ENCODE measurements at places on chromosomes 2 and 18.

- no peak for DNase-seq
These were observed 55.2 kb upstream of the LDLRAD4 start for GRCh38 chr18:13163167-13163927.

DNA sequence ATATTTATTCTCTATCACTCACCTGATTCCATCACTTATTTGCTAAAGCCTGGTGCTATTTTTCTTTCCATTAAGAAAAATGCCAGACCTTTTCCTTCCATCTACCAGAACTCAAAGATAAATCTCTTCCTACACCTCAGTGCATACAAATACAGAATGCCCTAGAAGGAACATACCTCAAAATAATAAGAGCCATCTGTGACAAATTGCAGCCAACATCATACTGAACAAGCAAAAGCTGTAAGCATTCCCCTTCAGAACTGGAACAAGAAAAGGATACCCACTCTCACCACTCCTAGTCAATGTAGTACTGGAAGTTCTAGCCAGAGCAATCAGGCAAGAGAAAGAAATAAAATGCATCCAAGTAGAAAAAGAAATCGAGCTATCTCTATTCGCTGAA is 315.9 kb upstream of the UBE2E3 start:
- DNase-seq: no peak

GRCh38 chr2:241940329-241940728 is 70.8 kb downstream of the RTP5 start:
- DNase-seq: no peak

DNA sequence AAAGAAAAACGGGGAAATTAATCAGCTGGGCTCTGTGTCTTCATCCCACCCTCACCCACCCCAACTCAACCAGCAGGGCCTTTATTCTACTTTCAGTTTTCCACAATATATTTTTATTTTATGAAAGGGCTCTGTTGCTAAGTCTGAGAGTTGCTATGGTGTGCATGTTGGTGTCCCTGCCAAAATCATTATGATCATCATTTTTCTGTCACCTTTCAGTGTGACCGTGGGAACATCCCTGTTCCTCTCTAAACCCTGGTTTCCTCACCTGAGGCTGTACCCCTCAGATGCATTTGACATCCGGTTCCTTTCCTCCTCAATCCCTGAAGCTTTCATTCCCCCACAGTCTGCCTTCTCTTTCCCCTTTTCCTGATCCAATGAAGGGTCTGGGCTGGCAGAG is 180.5 kb downstream of the ZFP36L2 start:
- DNase-seq: no peak

GRCh38 chr2:214542295-214542694 is 131.4 kb downstream of the VWC2L start:
- no peak for DNase-seq

- no peak for DNase-seq
These were observed 32.5 kb downstream of the DPP4 start for GRCh38 chr2:162041485-162041884.

GRCh38 chr2:160836755-160837154 is 323.5 kb upstream of the TANK start:
- DNase-seq: no peak

GRCh38 chr2:23380562-23381065 is 4.4 kb upstream of the KLHL29 start:
- no peak for DNase-seq

GRCh38 chr2:23655934-23656596 is 270.9 kb downstream of the ATAD2B start:
- DNase-seq: no peak

GRCh38 chr2:197838036-197838435 is 33.6 kb downstream of the PLCL1 start:
- DNase-seq: no peak

- DNase-seq: no peak
These were observed 174.5 kb upstream of the MGAT5 start for GRCh38 chr2:134079373-134079772.

DNA sequence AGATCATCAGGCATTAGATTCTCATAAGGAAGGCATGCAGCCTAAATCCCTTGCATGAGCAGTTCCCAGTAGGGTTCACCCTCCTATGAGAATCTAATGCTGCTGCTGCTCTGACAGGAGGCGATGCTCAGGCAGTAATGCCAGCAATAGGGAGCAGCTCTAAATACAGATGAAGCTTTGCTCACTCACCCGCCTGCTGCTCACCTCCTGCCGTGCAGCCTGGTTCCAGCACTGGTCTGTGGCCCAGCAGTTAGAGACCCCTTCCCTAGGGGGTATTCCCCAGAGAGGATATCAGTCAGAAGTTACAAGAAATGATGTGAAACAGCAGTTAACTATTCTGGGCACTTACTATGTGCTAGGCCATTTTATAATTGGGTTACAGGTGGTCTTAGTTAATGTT is 226.0 kb downstream of the KCNJ3 start:
- no peak for DNase-seq

- DNase-seq: no peak
These were observed 76.6 kb upstream of the GRB14 start for GRCh38 chr2:164697688-164698461.

DNA sequence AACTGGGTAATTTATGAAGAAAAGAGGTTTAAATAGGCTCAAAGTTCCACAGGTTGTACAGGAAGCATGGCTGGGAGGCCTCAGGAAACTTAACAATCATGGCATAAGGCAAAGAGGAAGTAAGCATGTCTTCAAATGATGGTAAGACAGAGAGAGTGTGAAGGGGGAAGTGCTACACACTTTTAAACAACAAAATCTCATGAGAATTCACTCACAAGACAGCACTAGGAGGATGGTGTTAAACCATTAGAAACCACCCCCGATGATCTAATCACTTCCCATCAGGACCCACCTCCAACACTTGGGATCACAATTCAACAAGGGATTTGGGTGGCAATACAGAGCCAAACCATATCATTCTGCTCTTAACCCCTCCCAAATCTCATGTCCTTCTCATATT is 34.9 kb downstream of the CFAP210 start:
- peak; percentile 36 for DNase-seq

DNA sequence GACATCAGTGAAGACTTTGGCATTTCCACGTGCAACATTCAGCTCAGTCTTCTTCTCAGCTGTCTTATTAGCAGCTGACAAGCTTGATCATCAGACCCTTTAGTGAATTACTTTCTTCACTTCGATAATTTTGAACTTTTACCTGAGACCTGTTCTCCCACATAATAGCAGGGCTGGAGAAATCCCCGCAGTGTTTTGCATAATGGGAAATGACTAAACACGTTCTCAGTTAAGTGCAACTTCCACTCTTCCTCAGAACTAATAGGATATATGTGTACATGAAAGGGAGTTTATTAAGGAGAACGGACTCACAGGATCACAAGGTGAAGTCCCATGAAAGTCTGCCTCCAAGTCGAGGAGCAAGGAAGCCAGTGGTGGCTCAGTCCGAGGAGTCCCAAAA is 28.8 kb upstream of the MBP start:
- no peak for DNase-seq

- no peak for DNase-seq
These were observed 66.2 kb downstream of the HNMT start for GRCh38 chr2:138030459-138030858.

DNA sequence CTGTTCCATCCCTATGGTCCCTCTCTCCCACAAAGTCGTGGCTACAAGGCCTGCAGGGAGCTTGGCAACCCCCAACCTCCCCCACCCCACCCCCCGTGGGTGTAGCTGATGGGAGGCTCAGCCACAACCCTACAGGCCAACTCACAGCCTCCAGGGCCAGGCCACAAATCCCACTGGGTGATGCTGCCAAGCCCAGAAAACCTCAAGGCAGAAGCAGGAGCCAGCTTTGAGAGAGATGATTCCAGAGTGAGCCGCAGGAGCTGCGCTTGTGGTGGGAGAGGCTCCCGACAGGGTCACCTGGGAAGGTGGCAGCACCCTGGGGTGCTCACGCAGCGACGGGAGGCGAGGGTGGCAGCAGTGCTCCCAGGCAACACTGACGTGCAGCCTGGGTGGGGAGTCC is 44.8 kb downstream of the ADCY3 start:
- DNase-seq: no peak

DNA sequence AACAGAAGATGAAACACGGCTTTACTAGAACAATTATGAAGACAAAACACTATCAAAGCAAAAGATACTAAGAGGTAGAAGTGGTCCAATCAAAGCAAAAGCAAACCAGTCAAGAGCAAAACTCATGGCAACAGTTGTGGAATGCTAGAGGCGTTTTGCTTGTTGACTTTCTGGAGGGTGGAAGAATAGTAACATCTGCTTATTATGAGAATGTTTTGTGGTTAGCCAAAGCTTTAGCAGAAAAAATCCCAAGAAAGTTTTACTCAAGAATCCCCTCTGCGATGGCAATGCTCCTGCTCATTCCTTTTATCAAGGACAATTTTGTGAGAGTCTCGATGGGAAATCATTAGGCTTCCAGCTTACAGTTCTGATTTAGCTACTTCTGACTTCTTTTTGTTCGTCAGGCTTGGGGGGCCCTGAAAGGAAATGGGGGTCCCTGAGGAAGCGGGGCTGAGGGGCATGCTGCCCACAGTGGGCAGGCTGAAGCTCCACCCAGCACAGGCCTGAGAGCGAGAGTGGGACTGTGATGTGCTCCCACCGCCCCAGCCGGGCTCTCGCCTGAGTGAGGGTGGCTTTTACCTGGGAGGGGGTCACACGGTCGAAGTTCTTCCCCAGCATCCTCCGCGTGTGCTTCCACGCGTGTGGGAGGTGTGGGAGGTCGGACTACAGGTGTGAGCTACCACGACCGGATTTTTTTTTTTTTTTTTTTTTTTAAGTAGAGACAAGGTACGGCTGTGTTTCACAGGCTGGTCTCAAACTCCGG is 49.0 kb upstream of the MC4R start:
- DNase-seq: no peak

DNA sequence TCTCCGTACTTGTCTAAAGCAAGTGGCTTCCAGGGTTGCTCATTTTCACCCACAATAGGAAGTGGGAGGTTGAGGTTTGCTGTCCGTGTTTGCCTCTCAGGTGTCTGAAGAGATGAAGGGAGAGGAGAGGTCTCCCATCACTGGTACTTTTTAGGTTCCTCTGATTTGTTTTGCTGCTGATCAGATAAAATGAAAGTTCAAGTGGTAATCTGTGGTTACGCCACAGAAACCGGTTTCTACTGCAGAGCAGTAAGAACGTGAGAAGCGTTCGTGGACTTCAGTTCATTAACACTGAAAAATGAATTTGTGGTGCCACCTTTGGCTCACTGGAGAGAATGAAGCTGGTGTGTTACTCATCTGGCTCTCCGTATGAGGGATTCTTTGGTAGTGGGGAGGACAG is 118.2 kb downstream of the GBX2 start:
- DNase-seq: no peak

GRCh38 chr18:44246001-44246400 is 434.7 kb upstream of the SETBP1 start:
- no peak for DNase-seq

- peak; percentile 84 for DNase-seq
These were observed 28.2 kb upstream of the BCL11A start for GRCh38 chr2:60581433-60582282.

- DNase-seq: no peak
These were observed 38.6 kb downstream of the MGAT4A start for GRCh38 chr2:98692090-98693054.

DNA sequence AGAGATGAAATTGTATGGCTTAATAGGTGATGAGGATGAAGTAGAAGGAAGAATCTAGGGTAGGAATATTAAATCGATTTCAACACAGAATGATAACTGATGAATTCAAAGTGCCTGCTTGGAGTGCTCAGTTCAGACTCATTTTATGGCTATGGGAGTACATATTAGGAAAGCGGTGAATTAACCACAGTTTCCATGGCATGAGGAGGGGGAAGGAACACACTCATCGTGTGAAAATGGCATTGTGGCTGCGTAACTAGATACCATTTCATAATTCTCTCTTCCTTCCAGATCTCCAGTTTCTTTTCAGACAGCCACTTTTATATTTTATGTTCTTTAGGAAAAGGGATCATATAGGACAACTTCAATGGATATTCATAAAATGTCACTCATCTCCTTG is 232.3 kb upstream of the KCNJ3 start:
- DNase-seq: no peak

DNA sequence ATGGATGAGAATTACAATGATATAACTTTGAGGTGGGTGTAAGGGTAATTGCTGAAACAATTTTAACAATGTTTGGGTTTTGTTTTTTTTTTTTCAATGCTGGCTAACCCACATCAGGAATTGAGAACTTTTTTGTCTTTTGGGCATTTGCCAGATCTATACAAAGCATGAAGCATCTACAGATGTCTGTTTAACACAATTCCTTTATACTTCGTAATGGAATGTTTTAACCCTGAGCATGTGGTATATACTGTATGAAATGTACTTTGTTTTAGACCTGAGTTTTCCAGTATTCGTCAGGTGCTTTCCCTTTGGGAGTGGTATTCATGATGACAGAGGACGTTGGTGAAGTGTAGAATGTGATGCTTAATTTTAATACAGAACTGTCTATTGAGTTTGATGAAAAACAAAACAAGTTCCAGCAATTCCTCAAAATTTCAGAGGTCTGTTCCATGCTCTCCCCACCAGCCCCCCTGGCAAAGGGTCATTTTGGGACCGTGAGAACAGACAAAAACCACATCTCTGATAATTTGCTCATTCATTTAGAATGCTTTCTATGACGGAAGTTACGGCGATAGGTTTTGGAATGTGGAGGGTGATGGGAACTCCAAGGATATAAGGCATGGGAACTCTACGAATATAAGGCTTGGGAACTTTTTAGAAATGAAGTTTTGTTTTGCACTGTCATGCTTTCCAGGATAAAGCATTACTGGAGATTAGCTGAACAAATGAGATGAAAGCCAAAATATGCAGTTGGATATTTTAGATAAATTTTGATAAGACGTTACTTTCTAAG is 14.1 kb downstream of the LIMS1 start:
- no peak for DNase-seq

DNA sequence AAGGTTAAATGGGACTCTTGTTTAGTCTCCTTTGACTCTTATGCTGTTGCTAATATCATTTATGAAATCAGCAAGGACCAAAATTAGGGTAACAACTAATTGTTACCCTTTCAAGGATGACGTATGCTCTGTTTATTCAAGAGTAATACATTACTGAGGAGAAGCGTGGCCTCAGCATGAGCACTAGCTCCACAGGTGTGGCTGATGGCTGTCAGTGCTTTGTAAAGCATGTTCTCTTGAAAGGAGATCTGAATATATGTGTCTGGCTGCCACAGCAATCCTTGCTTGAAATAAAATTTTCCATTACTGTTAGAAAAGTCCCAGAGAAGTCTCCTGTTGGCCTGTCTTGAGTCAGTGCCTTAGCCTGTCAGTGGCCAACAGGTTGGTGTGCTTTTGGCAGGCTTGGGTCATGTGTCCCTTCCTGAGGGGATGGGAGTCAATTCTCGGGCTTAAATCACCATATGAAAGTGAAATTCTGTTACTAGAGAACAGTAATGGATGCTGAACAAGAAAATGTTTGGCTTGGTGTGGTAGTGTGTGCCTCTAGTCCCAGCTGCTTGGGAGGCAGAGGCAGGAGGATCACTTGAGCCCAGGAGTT is 32.7 kb downstream of the ABI2 start:
- no peak for DNase-seq
